ENCODE measurements at places on chromosomes 7 and 10.

GRCh38 chr7:130853503-130854279, 119.7 kb upstream of the KLF14 start:
- DNase-seq, result peak; percentile 93

DNA sequence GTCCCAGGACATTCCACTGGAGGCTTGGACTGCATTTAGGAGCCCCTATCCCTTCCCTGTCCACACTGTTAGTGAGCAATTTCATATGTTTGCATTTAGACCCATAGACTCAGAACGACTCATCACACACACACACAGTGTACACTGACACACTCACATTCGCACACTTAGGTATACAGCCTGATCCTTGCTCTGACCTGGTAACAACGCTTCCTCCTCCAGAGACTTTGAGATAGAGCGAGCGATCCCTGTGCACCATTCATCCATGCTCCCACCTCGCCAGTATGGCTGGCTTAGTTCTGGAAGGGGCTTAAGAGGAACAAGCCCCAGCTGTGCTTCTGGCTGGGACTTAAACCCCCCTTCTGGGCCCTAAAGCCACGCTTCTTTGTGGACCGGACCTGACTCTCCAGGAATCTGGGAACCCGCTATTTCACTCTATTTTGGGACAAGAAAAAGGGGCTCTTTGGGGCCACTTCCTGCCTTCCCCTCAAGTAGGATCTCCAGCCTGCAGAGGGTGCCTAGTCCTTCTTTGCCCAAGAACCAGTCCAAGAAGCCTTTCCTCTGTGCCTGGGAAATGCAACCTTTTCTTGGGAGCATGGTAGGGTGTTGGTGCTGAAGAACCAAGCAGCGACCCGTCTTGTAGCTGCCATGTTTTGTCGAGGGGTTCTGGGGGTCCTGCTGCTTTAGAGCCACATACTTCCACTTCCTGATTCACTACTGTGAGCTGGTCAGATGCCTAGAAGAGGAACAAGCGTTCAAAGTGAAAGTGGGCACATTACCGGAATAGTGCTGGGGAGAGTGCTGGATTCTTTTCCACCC, 1.1 kb upstream of the HOXA13 start:
- DNase-seq, result no peak

GRCh38 chr10:11642566-11642965, 31.1 kb upstream of the USP6NL start:
- DNase-seq, result no peak

DNA sequence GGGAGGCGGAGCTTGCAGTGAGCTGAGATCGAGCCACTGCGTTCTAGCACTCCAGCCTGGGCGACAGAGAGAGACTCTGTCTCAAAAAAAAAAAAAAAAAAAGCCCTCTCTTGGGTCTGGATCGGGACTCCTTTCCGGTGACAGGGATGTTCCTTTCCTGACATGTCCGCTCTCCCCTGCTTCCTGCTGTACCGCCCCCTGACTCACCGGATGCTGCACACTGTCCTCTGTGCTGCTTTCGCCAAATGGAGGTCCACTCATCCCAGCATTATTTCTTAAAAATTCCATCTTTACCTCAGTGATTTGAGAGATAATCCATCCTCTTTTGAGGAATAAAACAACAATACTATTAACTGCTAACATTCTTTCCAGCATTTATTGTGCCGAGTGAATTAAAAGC, 113.8 kb upstream of the EEPD1 start:
- DNase-seq, result no peak

GRCh38 chr10:11457336-11457735, 154.1 kb downstream of the USP6NL start:
- no peak for DNase-seq

DNA sequence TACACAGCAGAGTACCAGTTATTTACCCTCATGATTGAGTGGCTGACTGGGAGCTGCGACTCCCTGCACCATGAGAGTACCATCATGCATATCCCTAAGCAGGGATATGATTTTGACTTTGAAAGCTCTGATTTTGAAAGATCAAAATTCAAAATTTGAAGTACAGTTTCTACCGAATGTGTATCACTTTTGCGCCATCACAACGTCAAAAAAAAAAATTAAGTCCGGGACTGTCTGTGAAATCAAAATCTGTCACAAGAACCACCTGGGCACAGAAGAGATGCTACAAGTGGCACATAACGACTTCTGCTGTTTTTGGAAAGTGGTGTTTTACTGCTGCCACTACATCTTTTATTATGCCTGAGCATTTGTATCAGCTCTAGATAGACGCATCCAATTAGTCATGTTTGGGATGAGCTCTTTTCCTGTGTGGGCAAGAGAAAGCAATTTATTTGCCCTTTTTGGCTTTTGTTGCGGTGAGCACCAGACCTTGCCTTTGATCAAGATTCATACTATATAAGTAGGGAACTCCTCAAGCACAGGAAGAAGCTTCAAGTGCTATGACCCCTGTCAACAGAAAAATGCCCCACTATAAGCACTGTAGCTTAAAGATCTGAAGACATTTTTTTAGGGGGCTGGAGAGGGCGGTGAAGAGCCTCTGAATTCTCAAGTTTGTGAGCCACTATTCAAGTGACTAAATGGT, 10.7 kb downstream of the MTPN start:
- no peak for DNase-seq
